D721Med (cell line): ENCODE measurements at places on chromosomes 3 and 15.

- no peak for DNase-seq
Measured at GRCh38 chr15:52483707-52484106, 45.0 kb downstream of the MYO5A start.

GRCh38 chr15:75065467-75065850 is 42.1 kb downstream of the PPCDC start:
- no peak for DNase-seq

- no peak for DNase-seq
Measured at GRCh38 chr15:73388256-73388781, 19.6 kb upstream of the HCN4 start.

- DNase-seq = no peak
Measured at GRCh38 chr15:70269311-70269911, 171.7 kb upstream of the TLE3 start.

- DNase-seq = no peak
Measured at GRCh38 chr3:126961791-126962461, 21.0 kb upstream of the PLXNA1 start.

DNA sequence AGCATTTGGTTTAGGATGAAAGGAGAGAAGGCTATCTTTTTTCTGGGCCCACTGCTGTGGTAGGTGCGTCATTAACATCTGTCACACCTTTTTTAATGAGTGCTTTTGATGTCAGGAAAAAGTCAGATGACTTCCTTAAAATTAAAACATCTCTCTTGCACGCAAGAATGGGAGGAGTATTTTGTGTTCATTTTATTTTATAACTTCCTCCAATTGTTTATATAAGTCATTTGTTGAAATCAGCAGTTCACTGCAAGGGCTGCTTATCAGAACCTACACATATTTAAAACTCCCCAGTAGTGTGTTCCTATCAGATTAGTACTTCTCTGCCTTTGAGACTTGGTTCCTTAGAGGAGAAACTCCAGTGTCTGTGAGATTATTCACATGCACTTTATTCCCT is 143.8 kb downstream of the NEO1 start:
- no peak for DNase-seq

DNA sequence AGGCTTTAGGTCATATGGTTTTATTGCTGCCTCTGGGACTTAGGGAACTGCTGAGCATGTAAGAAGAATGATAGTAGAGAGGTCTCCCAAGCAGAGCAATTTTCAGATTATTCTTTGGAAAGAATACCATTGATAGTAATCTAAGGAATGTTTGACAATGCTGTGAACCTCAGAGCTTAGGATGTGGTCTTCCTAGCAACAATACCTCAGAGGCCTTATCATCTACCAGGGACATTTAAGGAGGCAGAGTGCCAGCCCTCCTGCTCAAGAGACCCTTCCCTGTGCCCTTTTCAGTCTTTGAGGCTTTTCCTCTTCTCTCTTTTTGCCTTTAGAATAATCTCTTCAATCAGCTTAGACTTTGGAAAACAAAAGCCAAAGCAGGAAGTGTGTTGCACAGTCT is 272.1 kb downstream of the OXSM start:
- DNase-seq = no peak

DNA sequence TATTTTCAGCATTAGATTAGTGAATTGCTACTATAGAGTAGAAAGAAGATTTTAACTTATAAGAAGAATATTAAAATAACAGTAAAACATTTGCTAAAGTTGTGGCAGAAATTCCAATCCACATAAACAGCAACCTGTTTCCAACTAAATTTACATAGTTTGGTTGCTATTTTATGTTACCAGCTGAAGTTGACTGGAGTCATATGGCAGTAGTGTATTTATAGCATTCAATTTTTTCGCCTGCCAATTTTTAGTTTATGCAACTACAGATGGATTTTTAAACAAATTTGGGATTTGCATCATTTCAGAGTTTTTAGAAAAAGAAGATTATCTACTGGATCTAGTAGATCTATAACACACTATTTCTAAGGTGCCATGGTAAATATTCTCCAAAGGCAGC is 332.5 kb upstream of the BCHE start:
- no peak for DNase-seq

GRCh38 chr3:38039101-38039898 is at the start of gene DLEC1:
TSS of gene DLEC1 (plus strand) at chr3:38039208. CDS start at chr3:38039226, 18 bp downstream.
- no peak for DNase-seq

- DNase-seq = no peak
Measured at GRCh38 chr15:94000606-94001005, 230.8 kb upstream of the MCTP2 start.

DNA sequence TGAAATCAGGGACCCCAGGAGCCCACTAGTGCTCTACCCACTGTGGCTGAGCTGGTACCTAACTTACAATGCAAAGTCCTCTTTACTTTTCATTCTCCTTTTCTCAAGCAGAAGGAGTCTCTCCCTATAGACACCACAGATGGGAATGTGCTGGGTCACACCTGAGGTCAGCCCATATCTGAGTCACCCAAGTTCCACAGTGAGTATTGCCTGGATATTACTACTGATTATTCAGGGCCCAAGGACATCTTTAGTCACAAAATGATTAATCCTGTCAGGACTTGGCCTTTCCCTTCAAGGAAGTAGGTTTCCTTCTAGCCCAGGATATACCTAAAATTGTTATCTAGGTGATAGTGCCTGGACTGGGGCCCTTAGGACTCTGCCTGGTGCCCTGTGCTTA is 1305.2 kb downstream of the SI start:
- DNase-seq = no peak

DNA sequence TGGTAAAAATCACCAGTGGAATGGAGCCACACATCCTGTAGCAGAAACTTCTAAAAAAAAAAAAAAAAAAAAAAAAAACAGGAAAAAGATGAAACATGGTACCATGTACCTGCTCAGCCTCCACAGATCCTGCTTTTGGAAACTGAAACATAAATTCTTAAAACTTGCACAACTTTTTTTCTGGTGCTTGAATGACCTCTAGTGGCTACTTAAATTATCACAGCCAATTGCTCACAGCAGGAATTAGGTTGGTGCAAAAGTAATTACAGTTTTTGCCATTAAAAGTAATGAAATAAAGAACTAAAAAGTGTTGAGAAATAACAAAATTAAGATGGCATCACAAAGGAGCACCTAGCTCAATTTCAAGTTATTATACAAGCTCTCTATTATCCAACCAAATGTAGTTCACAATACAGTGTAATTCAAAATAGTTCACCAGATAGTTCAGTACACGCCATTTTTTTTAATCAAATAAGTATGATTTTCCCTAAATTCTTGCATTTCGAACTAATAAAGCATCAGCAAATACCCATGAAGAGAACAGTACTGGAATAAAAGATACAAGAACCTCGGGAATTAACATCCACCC is 80.6 kb downstream of the ULK4 start:
- DNase-seq = no peak

DNA sequence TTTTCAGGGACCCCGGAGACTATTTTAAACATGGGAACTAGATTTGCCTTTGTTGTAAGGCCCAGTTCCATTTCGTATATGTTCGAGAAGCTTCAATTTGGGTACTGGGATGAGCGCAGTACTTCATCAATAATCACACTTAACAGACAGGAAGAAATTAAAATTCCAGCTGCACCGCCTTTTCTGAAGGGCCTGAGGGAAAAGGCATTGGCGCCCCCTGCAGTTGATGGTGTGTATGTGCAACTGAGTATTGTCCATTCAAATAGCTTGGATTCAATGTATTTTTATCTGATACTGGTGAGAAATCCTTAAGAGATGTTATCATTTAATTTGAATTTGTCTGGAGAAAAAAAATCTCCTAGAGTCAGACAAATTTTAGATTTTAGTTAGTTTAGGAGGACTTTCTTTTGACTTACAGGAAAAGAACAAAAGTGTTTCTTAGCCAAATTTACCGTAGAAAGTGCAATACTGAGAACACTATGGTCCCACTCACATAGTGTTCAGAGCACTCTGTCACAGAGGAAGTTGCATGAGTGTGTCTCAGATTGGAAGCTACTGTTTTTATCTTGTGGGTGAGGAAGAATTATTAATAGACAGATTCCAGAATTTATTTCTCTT is 5.4 kb upstream of the ALDH1A2 start:
- no peak for DNase-seq

DNA sequence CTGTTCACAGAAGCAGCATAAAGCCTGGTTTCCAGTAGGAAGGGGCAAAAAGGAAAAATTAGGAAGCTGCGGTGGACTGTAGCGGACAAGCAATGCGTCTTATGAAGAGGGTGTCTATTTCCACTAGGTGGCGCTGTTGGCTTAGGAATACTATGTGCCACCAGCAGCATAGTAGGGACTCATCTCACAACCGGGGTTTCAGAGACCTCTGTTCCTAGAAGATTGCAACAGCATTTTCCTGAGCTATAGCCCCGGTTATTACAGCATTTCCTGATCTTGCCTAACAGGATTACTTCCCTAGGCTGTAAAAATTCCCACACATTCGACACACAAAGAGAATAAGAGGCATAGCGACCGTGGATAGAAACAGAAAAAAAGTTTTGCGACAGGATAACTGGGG is 683.0 kb downstream of the TBL1XR1 start:
- DNase-seq = no peak

GRCh38 chr3:164452707-164453106 is 625.6 kb downstream of the SI start:
- DNase-seq = no peak

- DNase-seq = peak; percentile 62
Measured at GRCh38 chr15:68553994-68554720, 24.6 kb upstream of the CORO2B start.

- no peak for DNase-seq
Measured at GRCh38 chr3:194489736-194490612, 3.2 kb upstream of the ATP13A3 start.

- DNase-seq = peak; percentile 63
Measured at GRCh38 chr15:92393071-92393979, at the start of gene ST8SIA2. TSS of gene ST8SIA2 (plus strand) at chr15:92393881. CDS start at chr15:92394065, 184 bp downstream.

GRCh38 chr15:45377609-45378148 is 665 bp downstream of the GATM start:
- no peak for DNase-seq

DNA sequence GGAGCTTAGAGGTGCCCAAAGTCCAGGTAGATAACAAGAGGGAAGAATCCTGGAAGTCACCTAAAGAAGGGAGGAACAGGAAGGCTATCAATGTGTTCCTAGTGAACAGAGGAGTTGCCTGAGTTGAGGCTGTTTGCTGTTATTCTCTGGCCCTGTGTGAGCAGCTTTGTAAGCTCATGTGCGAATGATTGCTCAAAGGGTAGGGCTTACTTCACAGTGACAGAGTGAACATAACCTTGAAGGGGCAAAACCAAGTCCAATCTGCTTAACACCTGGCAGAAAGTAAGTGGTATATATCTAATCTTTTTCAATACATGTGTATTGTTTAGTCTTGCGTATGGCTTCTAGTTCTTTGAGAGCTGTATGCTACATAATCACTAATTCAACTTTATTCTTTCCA is 1153.6 kb downstream of the TUSC7 start:
- no peak for DNase-seq

DNA sequence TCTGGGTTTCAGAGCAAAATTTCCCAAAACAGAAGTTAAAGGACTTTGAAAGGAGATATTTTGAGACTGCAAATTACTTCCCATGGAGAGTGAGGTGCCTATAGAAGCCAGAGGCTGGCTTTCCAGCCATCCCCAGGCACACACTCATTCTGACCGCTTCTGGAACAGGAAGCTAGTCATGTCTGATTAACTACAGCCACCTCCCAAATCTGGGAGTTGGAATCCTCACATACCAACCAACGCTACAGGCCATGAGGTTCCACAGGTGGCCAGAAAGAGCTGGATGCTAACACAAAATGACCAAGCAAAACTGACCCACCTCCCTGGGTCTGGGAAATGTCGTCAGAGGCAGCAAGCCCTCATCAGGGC is 87.2 kb downstream of the SNRK start:
- no peak for DNase-seq

DNA sequence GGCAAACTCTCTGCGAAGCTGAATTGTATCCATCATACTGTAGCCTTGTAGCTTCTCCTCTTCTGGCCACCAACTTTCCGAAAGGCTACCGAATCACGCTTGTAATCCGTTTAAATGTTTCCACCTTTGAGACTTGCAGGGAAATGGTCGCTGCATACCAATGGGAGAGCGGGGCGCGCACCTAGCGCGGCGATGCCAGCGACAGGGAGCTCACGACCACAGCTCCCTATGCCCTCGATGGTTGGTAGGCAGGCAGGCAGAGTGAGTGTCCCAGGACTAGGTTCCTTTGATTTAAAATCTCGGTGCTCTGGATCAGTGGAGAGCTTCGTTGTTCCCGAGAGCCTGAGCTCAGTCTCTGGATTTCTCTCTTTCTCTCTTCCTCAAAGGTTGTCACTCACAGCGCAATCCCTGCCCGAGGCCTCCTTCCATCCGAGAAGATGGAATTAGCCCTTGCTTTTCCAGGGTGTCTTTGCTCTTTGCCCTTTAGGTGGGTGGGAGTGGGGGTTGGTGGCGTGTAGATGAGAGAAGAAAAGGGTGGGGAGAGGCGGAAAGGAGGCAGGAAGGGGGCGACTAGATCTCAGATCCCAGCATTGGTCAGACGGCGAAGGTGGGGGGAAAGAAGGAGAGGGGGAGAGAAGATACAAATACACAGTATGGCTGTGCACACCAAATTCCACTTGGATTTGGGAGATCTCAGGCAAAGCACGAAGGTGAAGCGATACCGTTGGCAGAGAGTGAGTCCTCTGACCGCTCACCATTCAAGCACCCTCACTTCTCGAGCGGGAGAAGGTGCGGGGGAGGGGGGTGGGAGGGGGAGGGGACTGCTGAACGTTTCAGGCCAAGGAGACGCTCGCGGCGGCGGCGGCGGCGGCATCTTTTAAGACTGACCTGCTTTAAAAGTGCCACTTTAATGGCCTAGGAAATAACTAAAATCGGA is at the start of gene SLITRK3:
Gene SLITRK3, minus strand, starts transcription at position 745 of the 937 bp plus-strand sequence. CDS start 5,554 bp downstream, outside the sequence.
- DNase-seq = peak; percentile 22

GRCh38 chr3:181417748-181418147 is 294.0 kb upstream of the SOX2 start:
- DNase-seq = no peak

DNA sequence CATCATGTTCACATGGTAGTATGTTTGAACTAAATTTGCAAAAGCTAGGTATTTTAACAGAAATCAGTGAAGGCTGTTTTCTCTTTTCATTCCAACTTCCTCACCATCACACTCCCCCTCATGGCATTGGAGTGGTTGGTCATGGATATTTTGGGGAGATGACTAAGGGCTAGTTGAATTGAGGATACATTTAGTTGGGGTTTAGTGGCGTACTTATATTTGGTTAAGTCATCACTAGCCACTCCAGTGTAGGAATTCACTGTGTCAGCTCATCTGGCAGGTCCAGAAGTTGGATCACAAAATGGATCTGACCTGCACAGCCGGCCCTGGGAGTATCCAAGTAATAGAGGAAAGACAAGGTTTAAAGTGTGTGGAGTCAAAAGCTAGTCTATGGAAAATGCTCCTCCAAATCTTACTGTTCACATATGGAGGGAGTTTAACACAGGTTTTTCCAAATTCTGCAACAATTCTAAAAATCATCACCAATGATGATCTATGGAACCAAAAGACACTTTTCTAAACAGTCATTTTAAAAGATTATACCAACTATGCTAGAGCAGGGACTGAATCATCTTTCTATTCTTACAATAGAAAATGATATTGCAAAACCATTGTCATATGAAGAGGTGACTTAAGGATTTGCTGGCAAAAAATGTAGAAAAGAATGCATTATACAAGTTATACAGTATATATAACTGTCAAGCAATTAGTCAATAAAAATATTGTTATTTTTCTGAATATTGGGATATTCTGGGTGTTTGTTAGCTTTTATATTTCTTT is 247.8 kb upstream of the PEX5L start:
- DNase-seq = no peak

GRCh38 chr3:23701716-23702597 is 103.8 kb upstream of the UBE2E1 start:
- DNase-seq = no peak
